ENCODE measurements at places on chromosomes 4 and X.

DNA sequence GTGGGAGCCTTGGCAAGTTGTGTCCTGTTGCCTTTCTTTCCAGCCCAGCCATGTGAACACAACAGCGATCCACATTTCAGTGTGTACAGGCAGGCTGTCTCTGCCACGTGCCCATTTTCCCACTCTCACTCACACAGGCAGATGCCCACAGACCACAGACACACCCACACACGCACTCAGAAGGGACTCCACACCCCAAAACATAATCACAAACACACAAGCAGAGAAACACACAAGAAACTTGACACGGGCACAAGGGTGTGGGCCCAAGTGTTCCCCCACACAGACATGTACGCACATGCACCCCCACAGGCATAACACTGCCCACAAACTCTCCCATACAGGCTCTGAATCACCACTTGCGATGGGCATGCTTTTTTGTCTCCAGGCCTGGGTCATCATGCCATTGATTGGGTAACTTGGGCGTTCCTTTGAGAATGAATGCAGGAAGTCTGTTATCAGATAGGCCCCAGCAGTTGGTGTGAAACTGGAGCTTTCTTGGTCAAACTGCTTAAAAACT lies 84.3 kb downstream of the NBDY start:
- DNase-seq, result no peak

DNA sequence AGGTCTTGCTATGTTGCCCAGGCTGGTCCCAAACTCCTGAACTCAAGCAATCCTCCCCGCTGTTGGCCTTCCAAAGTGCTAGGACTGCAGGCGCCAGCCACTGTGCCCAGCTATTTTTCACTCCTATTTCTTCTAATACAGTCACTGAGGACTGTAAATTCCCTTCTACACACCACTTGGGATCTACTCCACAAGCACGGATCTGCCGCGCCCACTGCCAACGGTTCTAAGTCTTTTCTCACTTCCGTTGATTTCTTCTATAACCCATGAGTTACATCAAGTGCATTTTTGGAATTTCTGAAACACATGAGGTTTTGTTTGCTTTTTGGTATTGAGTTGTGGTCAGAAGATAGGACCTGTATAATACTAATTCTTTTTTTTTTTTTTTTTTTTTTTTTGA lies 48.6 kb downstream of the FAM53A start:
- DNase-seq, result no peak

DNA sequence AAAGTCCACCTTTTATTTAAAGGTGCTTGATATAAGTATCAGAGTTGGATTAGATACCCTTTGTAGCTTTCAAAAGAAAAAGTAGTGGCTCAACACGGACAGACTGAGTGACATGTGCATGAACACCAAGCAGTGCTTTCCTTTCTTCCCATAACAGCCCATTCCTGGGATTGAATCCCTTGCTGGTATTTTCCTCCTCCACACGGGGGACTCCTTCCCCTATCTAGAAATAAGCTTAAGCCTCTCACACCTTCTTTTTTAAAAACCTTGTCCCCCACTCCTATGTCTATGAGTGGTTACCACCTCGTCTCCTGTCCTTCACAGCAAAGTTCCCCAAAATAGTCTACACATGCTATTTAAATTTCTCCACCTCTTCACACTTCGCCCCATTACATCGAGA lies 5.1 kb downstream of the AP1S2 start:
- DNase-seq, result no peak

- no peak for DNase-seq
These were observed 106.7 kb upstream of the GUCY1A1 start for GRCh38 chr4:155559915-155560314.

GRCh38 chr4:3310301-3311094 lies 17.7 kb downstream of the RGS12 start:
- no peak for DNase-seq

GRCh38 chr4:27381815-27382214 lies 521.2 kb downstream of the STIM2 start:
- DNase-seq, result no peak

GRCh38 chr4:79476196-79476595 lies 68.2 kb upstream of the GK2 start:
- DNase-seq, result no peak

DNA sequence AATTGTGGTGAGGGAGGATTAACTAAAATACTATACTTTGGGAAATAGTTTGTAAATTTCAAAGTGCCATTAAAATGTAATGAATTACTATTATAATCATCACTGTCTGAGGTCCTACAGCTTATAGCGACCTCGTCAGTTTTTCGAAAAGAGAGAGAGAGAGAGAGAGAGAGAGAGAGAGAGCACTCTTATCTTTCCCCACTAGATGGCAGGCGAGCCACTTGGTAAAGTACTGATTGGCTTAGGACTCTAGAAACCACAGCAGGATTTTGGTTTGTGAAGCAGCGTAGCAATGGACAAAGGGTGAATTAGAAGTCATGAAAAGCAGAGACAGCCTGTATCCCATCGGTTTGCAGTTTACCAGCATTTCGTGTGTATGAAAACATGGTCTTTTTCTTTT lies 52.5 kb downstream of the LINC00632 start:
- peak; percentile 17 for DNase-seq

DNA sequence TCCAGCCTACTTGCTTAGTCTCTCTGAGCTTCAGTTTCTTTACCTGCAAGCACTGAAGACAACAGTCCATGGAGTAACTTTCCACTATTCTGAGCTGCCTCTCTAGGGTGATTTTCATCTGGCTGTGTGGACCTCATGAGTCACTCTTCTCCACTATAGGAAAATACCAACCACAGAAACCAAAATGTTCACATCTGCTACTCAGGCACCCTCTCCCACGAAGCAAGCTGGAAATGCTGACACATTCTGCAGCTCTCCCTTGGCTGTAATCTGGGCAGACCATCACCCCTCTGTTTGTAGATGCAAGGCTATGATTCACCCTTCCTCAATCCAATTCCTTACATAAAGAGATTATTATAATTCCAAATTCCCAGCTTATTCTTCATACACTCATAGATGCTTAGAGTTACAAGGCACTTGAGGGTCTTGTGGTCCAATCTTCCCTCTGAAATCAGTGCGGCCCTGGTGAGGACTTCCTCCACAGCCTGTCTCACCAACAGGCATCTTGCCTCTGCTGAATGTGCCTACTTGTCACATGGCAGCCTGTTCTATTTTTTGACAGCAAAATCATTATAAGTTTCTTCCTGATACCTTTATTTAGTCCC lies 97.0 kb upstream of the LNX1 start:
- DNase-seq, result no peak

DNA sequence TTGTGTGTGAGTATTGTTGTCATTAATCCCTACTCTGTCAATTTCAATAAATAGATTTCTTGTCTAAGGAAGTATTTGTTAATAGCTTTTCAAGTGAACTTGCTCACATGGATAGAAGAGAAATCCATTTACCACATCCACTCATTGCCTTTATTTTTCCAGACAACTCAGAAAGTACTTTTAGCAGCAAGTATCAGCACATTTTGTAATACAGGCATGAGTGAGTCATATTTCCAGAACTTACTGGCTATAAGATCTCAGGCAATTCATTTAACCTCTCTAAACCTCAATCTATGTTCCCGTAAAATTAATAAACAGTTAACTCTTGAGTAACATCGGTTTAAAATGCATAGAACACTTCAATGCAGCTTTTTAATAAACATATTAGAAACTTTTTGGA lies 317.9 kb upstream of the PCDH7 start:
- no peak for DNase-seq

GRCh38 chr4:6526156-6526555 lies 48.8 kb upstream of the MAN2B2 start:
- no peak for DNase-seq

DNA sequence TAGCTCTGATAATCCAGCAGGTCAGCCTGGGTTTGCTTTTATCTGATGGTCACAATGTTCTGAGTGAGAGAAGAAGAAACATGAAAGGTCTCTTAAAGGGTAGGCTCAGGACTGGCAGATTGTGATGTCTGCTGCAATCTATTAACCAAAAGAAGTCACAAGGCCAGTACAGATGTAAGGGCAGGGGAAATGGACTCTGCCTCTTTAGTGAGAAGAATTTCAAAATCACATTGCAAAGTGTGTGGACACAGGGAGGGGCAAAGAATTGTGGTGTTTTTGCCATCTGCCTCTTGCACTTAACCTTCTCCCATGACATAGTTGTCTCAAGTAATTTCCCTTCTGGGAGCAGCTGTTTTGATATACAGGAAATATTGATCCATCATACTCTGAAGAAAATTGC lies 40.9 kb downstream of the IL1RAPL1 start:
- DNase-seq, result no peak

GRCh38 chrX:136759968-136760367 lies 20.8 kb downstream of the ARHGEF6 start:
- no peak for DNase-seq

DNA sequence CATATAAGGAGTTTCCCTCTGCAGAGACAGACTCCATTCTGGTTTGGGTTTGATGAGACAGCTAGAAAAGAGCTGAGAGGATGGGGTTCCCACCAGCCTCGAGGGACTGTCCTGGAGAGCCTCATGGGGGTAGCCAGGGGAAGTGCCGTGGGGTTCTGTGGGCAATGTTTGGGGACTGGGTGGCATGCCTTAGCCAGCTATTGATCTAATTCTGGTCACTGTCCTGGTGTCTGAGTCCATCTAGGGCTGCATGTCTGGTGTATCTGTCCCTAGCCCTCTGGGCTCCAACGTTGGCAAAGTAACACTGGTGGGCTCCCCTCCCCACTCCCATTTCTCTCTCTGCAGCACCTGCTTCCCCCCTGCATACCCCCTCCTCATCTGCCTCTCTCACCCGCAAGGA lies 135.4 kb downstream of the SMIM20 start:
- no peak for DNase-seq

GRCh38 chrX:25596921-25597320 lies 541.2 kb upstream of the MAGEB18 start:
- DNase-seq, result no peak

DNA sequence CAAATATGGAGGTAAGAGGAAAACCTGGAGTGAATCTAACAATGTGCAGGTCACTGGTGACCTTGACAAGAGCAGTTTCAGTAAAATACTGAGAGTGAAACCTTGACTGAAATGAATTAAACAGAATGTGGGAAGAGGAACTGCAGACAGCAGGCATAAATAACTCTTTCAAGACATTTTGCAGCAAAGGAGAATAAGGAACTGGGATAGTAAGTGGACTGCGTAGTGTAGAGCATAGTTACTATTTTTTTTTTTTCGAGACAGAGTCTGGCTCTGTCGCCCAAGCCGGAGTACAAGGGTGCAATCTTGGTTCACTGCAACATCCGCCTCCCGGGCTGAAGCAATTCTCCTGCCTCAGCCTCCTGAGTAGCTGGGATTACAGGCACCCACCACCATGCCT lies 24.0 kb downstream of the RBMX start:
- DNase-seq, result no peak

DNA sequence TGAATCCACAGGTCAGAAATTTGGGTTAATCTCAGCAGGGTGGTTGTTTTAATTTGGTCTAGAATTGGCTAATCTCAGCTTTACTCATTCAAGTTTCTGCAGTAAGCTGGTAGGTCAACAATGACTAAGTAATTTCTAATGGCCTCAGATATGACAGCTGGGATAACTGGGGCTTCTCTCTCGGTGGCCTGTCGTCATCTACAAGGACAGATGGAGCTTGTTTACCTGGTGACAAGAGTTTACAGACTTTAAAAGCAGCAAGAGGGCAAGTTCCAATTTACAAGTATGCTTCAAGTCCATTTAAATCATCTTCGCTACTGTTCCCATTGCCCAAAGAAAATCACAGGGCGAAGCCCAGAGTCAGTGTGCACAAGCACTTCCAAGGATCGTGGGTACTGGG lies 453.9 kb downstream of the PDHA2 start:
- no peak for DNase-seq

- no peak for DNase-seq
These were observed 143.2 kb upstream of the ETNPPL start for GRCh38 chr4:108906006-108906405.

DNA sequence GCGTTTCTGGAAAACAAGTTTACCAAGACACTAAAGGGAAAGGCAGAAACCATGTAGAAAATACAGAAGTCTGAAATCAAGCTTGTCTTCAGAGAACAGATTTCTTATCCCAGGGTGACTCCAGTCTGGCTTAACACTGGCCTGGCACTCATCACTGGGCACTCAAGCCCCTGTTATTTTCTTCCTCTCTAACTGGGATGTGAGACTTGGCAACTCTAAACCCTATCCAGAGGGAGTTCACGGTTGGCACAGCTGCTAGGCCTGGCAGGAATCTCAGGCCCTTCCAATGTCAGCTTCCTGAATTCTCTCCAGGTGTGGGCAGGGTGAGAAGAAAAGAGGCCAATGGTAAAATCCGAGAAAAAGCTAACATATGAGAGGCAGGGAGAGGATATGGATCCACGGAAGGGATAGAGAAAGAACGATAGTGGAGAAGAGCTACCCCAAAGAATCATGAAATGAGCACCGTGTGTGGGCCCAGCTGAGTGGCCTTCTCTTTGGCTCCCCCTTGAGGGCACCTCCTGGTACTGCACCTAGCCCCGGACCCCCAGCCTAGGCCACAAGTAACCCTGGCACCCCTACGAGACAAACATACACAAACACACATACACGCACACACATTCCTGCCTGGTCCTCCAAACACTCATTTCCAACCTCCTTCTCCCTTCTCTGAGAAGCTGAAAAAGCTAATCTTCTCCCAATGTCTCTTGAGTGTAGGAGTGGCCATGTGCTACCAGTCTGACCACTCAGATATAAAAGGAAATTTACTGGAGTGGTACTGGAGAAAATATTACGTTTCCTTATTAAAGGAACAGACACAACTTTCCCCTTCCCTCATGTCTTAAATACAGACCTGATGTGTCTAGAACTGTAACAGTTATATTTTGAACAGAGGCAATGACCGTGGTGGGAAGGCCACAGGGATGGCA lies 16.6 kb upstream of the PTCHD1 start:
- no peak for DNase-seq

GRCh38 chr4:170057866-170058265 lies 31.7 kb upstream of the MFAP3L start:
- DNase-seq, result no peak

DNA sequence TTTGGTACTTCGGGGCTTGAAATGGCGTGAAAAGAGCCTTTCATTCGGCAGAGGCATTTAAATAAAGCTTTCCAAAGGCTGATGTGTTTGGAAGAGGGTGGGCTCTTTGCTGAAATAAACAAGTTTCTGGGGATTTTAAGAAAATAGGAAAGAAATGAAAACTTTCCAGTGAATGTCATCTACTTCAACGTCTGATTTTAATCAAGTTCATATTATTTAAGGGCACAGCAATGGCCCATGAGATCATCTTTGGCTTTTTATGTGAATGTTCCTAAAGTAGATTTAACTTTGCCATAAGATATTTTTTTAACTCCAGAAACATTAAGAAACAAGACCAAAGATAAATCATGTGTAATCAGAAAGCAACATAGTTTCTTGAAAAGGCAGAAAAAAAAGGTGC lies 69.8 kb upstream of the TTC29 start:
- no peak for DNase-seq

- DNase-seq, result no peak
These were observed 14.3 kb upstream of the RAB28 start for GRCh38 chr4:13498469-13498868.

GRCh38 chrX:40871385-40872082 lies 136.2 kb upstream of the MED14 start:
- DNase-seq, result no peak
